Nucleus accumbens (tissue), 56 donors: ENCODE measurements at places on chromosomes 2 and 18.
A peak's percentile ranks its signal among the peaks of the same experiment; 100 is the strongest.

DNA sequence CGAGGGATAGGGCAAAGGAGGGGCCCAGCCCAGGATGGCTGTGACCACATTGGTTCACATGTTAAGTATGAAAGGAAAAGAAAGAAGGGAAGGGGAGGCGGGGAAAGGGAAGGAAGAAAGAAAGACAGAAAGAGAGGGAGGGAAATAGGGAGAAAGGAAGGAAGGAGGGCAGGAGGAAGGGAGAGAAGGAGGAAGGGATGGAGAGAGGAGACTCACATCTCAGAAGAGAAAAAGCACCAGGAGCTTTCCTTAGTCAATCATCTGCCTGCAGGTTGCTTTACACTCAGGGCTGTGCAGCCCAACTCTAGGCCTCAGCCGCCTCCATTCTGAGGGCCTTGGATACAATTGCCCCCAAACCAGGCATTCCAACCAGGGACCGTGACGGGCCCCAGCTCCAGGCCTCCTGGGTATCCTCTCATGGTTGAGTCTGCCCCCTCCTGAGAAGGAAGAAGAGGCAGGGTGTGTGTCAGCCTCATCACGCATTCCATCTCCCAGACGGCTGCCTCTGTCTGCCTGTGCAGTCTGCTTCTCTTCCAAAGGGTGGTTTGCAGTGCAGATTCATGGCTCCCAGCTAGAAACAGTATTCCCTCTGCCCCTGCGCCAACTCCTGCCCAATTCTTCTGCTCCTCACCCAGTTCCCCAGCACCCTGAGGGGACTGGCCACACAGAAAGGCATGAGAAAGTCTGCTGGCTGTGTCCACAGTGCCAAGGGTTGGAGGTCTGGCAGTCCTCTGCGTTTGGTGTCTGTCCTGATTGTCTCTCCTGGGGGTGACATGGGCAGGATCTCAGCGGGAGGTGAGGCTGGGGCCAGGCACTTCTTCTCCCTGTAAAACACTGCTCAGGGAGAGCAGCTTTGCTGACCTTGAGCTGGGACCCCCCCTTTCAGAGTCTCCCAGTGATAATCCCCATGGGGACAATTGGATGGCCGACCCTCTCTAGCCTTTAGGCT lies 163.3 kb downstream of the SMAD7 start:
- no peak for DNase-seq

DNA sequence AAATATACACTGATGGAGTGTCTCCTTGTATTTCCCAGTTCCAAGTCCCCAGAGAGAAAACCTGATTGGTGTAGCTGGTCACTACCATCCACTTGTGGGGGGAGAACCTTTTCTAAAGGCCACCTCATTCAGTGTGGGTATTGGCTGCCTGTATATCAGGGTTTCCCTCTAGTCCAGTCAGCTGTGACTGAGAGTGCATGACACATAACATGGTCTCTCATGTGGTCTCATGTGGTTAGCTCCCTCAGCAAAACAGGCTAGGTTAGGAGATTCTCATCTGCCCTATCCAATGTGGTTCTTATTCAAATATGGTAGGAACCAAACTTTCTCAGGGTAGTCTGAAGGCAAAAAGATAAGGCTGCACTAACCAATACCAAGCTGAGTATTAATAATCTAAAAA lies 4.1 kb upstream of the GORASP2 start:
- no peak for DNase-seq

DNA sequence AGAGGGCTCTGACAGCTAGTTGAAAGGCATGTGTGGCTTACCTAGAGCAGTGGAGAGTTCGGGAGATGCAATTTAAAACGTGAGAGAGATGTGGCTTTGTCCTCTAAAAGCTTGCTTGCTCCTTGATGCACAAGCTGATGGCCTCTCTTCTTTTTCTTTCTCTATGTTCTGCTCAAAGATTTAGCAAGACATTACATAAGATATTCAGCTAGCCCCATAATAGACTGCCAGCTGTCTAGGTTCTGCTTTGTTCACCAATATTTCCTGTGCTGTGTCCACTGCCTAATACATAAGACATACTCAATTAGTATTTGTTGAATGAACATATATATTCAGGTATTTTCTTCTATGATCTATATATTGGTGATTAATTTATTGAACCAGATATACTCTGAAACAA lies 31.1 kb downstream of the SPATS2L start:
- no peak for DNase-seq

DNA sequence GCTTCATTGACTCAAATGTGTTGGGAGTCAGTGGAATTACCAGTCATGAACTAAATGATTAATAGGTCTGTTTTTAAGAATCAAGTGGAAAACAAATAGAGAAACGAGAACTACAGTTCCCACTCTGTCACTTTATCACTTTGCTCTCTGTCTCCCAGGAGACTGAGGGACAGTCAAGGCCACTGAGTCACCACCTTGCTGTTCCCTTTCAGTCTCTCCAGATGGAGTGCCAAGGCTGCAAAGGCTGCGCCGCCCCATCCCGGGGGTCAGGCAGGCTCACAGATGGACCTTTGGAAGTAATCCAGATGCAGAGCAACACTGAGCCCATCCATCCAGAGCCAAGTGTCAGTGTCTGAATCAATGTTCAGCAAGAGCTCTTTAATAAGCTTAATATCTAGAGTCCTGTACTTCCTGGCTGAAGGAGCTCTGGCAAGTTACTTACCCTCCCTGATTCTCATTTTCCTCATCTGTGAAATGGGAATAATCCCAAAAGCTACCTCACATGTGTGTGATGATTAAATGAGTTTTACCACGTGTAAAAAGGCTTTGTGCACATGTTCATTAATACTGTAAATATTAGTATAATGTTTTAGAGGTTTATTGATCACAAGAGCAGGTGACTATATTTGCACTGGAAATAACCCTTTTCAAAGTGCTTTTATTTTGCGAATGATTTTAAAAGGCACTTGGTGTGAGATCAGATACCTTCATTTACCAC lies 43.0 kb upstream of the EFEMP1 start:
- peak; percentile 12 for DNase-seq

- DNase-seq = peak; percentile 5
Measured at GRCh38 chr2:188333751-188334524, 42.3 kb downstream of the GULP1 start.

- DNase-seq = no peak
Measured at GRCh38 chr2:229313591-229313990, 42.5 kb upstream of the PID1 start.

DNA sequence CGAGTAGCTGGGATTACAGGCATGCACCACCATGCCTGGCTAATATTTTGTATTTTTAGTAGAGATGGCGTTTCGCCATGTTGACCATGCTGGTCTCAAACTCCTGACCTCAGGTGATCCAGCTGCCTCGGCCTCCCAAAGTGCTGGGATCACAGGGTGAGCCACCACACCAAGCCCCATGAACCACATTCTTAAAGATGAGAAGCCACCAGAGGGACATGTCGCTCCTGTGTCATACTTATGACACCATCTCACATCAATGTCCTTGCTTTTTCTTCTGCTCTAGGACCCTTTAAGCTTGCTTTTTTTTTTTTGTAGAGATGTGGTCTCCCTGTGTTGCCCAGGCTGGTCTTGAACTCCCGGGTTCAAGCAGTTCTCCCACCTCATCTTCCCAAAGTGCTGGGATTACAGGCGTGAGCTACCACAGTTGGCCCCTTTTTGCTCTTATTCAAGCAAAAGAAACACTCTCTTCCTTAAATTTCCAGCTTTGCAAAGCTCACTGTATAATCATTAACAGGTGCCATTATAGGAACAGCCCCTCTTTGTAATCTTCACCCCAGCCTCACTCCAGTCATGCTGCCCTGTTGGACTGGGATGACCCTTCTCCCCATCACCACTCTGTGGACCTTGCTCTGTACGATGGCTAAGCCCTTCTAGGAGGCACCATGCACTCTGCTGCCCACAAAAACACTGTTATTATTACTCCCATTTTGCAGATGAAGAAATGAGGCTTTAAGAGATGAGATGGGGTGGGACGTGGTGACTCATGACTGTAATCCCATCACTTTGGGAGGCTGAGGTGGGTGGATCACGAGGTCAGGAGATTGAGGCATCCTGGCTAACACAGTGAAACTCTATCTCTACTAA lies 10.8 kb upstream of the KCNG3 start:
- DNase-seq = no peak

DNA sequence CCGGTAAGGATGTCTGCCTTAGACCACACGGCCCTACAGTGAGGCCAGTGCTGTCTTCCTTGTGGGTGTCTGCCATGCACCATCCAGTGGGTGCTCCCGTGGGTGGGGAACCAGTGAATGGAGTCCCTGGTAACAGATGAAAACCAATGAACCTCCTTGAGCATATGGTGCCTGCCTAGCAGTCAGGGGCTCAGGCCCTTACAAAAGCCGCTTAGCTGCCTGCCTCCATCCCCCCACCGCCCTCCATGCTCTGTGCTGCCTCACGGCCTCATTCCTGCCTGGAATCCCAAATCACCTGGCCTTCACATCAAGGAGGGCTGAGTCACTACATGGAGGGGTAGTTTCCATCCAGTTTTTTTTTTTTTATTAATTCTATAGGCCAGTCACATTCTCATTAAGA lies 30.8 kb upstream of the TRIB2 start:
- no peak for DNase-seq

- no peak for DNase-seq
Measured at GRCh38 chr2:36560726-36561125, 37.2 kb downstream of the FEZ2 start.

DNA sequence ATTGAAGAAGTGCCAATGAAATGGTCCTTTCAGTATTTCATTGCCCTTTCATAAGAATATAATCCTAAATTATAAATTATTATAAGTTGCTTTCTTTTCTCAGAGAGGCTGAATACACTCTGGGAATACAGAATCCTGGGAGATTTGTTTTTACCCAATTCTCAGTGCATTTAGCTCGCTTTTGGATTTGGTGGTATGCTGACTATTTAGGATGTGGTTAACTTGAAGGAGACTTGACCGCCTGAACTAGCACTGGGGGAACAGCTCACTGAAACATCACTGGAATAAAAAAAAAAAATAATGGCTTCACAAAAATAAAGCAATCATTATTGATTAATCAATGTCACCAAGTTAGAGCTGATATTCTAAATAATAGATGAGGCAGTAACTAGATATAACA lies 10.2 kb downstream of the TNFAIP6 start:
- DNase-seq = no peak

DNA sequence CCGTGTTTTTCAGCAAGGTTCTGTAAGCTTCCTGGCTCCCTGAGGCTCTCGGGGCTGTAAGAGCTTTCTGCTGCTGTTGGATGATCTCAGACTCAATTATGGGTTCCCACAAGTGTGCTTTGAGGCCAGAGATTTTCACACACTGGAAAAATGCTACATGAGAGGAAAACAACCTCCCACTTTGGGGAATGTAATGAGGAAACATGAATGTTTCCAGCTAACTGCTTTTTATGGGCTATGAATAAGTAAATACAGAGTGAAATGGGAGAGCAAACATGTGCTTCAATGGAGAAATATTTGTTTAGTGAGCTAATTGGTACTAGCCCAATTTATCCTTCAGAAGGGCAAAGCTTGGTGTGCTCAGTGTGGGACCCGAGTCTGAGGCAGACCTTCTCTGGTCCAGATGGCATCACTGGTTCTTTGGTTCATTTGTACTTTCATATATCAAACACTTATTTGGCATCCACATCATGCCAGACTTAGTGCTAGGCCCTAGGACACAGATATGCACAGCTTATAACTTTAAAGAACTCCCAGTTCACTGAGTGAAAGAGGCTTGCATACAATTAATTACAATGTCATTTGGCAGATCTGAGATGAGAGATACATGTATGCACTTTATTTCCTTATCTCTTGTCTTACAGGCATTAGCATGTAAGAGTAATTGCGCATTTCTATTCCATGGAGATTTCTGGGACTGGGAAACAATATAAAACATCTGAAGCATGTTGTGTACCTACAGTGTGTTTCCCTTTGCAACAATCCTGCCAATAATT lies 248.8 kb downstream of the RDH14 start:
- DNase-seq = no peak

DNA sequence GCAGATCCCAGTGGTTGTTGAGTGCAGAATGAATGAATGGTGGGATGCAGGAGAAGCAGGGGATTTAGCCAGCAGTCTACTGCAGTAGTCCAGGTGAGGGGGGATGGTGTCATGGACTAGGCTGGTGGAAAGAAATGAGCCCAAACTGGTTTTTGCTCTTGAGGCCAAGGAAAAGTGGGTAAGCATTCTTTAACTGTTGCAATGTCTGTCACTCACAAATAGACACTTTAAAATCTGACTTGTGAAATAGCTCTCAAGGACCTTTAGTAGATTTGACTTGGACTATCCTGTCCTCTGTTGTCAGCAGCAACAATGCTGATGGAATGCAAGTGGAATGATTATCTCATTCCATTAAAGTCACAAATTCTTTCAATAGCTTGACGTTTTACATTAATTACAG lies 37.5 kb upstream of the STK17B start:
- no peak for DNase-seq

DNA sequence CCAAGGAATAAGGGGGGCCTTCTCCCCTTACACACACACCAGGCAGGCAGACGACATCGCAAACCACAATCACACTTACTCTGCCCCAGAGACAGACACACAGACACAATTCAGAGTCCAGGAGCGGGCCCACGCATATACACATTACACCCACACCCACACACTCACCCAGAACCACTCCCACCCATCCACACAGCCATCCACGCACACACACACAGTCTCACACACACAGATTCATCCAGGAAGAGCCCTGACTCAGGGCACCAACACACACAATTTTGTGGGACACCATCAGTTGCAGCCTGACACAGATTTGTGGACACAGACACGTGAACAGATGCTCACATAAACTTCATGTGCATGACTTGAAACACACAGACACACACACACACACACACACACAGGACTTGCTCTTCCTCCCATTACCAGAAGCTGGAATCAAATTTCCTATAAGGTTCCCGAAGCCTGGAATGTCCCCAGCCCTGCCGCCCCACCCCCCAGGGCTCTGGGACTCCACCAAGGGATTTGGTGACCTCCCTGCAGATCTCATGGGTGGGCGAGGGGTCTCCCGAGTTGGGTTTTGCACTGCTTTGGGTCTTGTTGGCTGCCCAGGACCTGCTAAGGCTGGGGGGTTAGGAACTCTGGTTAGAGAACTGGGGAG lies 23.5 kb downstream of the TNS1 start:
- no peak for DNase-seq

DNA sequence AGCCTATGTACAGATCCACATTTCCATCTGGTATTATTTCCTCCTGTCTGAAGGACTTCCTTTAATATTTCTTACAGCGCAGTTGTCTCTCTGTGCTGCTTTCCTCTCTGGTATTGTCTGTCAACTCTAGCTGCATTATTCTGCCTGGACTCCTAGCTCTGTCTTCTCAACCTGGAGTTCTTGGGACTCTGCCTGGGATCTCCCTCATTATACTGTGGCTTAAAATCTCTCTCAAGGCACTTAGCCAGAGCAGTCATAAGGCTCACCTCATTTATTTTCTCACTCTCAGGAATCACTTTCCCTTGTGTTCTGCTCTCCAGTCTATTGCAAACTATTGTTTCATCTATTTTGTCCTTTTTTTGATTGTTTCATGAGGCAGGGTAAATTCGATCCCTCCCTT lies 850.4 kb downstream of the ERBB4 start:
- no peak for DNase-seq
